ENCODE measurements at places on chromosomes 6 and 20.

DNA sequence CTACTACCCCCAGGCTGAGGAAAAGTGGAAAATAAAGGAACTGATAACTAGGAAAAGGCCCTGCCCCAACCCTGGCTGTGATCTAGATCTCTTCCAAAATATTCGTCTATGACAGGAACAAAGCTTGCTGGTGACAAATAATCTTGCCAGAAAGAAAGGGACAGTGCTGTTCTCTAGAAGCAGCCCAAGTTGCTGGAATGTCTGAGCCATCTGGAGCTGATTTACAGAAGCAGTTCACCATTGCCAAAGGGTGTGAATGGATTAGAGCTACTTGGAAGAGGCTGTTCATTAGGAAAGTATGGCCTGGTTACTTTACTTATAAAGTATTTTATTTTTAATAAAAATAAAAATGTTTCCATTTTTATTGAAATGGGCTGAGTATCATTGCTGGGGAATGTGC lies 146.3 kb downstream of the EPM2A start:
- no peak for DNase-seq

GRCh38 chr6:12814015-12814414 lies 97.4 kb downstream of the PHACTR1 start:
- DNase-seq: peak; percentile 17

DNA sequence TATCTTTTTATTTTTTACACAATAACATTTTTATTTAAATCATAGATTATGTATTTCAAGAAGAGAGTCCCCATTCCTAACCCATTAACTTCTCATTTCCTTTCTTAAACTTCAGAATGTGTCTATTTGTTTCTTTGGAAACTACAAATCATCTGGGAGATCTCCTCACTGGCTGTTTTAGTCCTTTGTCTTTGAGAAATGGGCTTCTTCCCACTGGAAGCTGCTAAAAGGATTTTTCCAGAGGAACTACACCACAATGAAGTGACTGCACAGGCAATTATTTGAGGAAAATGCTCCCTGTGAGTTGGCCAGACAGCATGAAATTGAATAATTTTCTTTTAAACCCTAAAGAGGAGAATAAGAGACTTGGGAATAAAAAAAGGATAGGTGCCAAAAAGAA lies 119.1 kb downstream of the TENT5A start:
- no peak for DNase-seq

DNA sequence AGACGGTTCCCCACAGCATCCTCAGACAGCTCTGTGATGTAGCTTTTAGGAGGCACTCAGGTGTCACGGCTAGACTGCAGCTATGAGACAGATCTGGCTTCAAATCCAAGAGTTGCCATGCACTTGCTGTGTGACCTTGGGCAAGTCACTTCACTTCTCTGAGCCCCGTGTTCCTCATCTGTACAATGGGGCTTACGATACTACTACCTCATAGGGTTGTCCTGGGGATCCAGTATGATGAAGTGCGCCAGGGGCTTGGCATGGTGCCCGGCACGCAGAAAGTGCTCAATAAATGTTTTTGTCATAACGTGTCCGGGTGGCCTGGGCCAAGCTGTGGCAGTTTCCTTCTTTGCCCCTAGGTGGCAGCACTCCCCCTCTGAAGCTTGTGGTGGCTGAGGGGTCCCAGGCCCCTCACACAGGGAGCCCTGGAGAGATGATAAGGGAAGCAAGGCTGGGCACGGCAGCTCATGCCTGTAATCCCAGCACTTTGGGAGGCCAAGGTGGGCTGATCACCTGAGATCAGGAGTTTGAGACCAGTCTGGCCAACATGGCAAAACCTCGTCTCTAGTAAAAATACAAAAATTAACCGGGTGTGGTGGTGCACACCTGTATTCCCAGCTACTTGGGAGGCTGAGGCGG lies 19.1 kb upstream of the CHMP4B start:
- DNase-seq: peak; percentile 47

DNA sequence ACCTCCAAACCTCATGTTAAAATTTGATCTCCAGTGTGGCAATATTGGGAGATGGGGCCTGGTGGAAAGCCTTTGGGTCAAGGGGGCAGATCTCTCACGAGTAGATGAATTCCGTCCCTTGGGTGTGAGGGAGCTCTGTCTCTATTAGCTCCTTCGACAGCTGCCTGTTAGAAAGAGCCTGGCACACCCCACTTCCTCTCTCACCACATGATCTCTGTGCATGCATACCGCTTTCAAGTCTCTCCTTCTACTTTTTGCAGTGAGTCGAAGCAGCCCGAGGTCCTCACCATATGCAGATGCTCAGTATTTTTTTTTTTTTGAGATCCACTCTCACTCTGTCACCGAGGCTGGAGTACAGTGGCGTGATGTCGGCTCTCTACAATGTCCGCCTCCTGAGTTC lies 176.9 kb downstream of the SYNDIG1 start:
- no peak for DNase-seq

- DNase-seq: peak; percentile 55
Measured at GRCh38 chr6:150702675-150703074, 103.0 kb downstream of the PLEKHG1 start.

GRCh38 chr6:90026216-90026615 lies 131.9 kb downstream of the GJA10 start:
- no peak for DNase-seq

- peak; percentile 48 for DNase-seq
Measured at GRCh38 chr6:106161311-106161874, 75.3 kb downstream of the PRDM1 start.

- DNase-seq: peak; percentile 69
Measured at GRCh38 chr6:111975466-111975865, 78.4 kb upstream of the CCN6 start.

DNA sequence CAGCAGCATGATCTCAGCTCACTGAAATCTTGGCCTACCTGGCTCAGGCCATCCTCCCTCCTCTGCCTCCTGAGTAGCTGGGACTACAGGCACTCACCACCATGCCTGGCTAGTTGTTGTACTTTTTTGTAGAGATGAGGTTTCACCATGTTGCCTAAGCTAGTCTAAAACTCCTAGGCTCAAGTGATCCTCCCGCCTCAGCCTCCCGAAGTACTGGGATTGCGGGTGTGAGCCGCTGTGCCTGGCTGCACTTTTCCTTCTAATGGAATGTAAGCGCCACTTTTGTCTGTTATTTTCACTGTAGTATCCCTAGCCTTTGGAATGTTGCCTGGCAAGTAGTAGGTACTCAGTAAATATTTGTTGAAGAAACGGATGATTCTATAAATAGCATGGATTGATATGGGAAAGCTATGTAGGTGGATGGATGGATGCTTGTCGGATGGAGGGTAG lies 10.4 kb upstream of the TRIB3 start:
- no peak for DNase-seq

- DNase-seq: no peak
Measured at GRCh38 chr20:49399329-49399728, 83.1 kb downstream of the KCNB1 start.

DNA sequence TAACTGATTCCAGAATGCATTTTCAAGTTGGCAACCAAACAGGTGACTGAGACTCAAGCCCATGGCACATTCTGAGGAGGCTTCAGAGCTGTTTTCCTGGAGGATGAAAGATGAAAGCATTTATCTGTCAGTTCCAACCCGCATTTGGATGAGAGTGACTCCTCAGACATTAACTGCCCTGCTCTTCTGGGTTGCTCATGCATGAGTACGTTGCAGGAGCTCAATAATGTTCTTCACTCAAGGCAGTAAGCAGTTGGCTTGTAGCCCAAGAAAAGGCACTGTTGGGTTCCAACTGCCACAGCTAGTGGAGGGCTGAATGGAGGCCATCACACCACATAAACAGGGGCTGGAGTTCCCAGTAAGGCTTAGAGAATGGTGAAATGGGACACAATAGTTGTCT lies 155.3 kb downstream of the FUT9 start:
- DNase-seq: no peak

DNA sequence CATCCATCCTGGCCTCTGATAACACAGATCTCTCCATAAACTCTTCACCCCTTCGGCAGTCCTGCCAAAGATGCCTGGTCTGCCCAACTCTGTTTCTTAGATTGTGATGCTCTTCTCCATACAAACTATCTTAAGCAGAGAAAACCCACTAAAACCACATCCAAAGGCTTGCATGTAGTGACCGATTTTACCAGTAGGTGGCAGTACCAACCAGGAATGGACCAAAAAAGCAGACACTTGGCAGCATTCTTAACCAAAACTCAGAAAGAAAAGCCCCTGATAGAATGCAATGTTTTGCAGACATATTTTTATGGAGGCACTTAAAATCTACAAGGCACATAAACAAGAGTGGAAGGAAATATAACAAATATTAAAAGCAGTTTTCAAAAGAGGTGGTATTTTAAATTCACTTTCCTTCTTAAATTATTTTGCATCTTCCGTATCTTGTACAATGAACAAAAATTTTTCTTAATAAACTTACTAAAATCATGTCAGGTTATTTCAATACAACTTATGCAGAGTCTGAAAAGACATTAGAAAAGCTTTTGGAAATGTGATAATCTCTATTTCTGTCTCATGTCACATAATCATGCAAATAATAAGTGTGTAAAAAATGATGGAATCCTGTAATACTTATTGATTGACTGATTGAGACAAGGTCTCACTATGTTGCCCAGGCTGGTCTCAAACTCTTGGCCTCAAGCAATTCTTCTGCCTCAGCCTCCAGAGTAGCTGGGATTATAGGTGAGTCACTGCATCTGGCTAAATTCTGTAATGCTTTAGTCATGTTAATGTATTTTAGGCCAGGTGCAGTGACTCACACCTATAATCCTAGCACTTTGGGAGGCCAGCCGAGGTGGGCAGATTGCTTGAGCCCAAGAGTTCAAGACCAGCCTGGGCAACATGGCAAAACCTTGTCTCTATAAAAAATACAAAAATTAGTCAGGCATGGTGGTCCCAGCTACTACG lies 29.4 kb downstream of the LRP11 start:
- DNase-seq: peak; percentile 78

GRCh38 chr6:308768-309167 lies 16.5 kb downstream of the DUSP22 start:
- no peak for DNase-seq

DNA sequence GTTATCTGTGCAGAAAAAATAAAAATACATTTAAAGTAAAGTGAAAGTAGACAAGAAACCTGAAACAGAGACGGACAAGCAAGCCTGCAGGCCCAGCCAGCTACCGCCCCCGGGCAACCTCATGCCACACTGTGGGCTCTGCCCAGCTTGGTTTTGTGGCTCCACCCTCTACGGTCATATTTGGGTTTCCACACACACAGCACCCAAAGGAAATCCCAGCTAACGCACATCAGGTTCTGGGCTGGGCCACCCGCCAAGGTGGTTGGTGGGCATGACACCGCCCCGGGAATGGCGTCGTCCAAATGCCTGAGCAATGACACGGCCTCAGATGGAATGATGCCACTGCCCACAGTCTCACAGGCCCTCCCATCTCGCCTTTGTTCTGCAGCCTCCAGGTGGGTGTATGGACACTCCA lies 22.9 kb downstream of the FAM110A start:
- peak; percentile 42 for DNase-seq

GRCh38 chr6:56992036-56992435 lies 37.1 kb downstream of the BEND6 start:
- DNase-seq: no peak

GRCh38 chr6:170393807-170394399 lies 87.3 kb downstream of the FAM120B start:
- DNase-seq: no peak

DNA sequence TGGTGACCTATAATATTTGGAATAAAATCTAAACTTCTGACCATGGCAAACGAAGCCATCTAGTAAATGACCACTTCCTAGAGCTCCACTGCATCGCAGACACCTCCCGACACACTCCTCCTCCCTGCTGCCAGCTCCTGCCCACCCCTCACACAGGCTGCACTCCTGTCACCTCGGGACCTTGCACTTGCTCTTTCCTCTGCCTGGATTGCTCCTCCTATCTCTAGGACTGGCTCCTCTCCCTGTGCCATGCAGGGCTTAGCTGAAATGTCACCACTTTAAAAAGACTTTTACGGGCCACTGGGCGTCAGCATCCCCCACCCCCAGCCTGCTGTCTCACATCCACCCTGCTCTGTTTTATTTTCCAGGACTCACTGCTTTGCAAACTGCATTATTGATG lies 87.6 kb upstream of the MC3R start:
- DNase-seq: no peak

GRCh38 chr6:102717737-102718456 lies 1324.4 kb downstream of the GRIK2 start:
- DNase-seq: no peak

GRCh38 chr6:2630359-2630758 lies 120.4 kb downstream of the MYLK4 start:
- DNase-seq: no peak

- DNase-seq: no peak
Measured at GRCh38 chr6:95078457-95078856, 498.9 kb upstream of the MANEA start.

DNA sequence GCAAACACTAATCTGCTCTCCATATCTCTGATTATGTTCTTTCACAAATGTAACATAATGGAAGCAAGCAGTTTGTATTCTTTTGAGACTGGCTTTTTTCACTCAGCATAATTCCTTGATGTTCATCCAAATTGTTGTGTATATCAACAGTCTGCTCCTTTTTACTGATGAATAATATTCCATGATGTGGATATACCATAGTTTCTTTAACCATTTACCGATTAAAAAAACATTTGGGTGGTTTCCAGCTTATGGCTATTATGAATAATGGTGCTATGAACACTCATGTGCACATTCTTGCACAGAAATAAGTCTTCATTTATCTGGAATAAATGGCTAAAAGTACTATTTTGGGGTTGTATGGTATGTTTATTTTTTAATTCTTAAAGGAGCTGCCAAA lies 708.9 kb downstream of the RFPL4B start:
- DNase-seq: no peak

DNA sequence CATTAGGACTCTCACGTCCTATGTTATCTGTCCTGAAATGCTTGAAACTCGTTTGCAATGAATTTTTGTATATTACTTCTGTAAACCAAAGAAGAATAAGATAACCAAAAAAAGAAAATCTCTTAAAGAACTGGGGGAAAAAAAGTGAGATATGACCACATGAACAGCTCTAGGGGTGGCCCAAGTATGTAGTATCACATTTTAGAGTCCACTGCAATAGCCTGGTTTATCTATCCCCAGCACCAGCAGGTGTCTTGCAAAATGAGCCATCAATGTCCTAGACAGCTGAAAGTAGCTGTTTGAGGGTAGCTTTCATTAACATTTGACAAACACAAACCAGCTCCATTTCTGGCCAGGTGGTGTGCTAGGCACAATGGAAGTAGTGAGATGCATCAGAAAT lies 102.8 kb downstream of the PXDC1 start:
- no peak for DNase-seq

DNA sequence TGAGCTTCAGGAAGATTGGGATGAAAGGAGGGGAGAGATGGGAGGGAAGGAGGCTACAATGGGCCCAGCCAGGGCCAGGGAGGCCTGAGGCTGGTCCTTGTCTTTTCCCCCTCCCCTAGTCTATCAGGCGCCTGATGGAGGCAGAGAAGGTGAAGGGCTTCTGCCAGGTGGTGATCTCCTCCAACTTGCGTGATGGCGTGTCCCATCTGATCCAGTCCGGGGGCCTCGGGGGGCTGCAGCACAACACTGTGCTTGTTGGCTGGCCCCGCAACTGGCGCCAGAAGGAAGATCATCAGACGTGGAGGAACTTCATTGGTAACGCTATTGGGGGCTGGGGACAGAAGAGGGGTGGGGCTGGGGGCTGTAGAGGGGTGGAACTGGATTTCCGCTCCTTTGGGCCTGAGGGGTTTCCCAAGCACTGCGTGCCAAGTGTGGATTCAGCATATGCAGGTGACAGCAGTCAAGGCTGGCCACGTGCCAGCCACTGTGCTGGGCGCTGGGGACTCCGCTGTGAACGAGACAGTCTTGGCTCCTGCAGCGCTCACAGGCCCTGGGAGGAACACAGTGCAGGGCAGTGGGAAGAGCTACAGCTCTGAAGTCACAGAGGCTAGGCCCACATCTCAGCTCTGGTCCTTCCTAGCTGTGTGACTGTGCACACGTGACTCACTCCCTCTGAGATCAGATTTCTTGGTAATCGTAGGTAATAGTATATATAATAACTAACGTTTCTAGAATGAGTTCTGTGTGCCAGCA lies 22.7 kb downstream of the SLC12A5 start:
- no peak for DNase-seq
